ENCODE measurements at places on chromosomes 12 and 14.
A peak's percentile ranks its signal among the peaks of the same experiment; 100 is the strongest.

GRCh38 chr12:128818065-128819022 is 5.4 kb downstream of the SLC15A4 start:
- no peak for DNase-seq

DNA sequence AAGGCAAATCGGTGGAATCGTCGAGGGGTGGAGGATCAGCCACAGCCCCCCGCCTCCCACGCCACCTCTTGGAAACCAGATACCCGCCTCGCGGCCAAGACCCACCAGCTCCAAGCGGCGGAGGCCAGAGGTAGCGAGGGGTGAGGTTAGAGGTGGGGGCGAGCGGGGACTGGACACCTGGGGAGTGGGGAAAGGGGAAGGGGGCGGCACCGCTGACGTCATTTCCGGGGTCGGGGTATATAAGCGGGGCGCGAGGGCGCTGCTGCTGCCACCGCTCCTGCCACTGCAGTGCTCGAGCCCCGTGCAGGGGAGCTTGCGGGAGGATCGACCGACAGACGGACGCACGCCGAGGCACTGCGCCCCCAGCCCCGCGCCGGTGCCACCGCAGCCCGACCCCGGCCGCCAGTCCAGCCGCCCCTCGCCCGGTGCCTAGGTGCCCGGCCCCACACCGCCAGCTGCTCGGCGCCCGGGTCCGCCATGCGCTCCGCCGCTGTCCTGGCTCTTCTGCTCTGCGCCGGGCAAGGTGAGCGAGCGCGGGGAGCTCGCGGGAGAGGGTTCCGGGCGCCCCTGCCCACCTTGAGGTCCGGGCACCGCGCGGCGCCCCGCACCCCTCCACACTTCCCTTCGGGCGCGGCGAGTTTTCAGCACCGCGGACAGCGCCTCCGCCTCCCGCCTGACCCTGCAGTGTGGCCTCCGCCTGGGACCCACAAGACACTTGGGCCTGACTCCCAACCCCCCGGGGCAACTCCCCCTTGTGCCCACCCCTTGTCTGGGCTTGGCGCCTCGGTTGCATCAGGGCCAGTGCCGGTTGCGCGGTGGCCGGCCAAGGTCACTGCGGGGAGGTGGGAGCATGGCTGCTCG is at the start of gene CHGA:
Gene CHGA (plus strand): TSS at position 268 of the 861 bp plus-strand sequence. CDS start 210 bp downstream, at position 478.
- peak; percentile 5 for DNase-seq

DNA sequence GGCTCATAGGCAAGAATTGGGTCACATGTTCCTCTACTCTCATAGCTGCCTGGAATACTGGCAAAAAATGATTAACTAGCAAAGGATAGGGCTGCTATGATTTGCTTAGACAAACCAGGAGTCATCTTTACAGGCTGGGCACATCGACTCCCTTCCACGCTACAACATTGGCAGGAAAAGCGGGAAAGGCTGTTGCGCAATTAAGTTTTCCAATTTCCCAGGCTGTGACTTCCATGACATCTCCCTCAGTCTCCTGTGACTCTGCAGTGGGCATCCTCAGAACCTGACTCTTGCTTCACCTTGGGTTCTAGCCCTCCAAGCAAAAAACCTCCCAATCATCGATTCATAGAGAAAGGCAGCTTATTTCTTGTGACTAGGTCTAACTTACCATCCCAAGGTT is 184.5 kb upstream of the E2F7 start:
- no peak for DNase-seq

DNA sequence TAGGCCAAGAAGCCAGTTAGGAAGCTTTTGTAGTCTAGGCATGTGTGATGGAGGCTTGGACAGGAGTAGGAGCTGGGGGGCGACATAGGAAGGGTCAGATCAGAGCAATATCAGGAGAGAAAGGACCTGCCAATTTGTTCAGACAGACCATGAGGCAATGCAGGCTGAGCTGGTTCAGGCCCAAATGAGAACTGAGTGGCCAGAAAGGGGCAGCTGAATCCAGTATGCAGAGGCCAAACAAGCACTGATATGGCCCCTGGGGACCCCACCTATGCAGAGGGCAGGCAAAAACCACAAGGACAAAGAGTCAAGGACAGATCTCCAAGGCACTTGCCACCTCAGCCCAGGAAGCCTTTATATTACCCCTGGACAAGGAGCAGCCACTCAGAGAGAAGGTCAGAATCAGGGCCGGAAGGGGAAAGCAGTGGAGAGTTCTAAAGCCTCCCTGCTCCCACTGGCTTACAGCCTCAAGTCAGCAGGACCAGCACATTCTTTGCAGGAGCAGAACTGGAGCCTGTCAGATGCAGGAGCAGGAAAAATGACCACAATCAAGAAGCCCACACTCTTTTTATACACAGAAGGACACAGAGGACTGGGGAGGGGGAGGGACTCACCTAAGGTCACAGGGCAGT is 37.2 kb downstream of the CLMN start:
- DNase-seq = no peak

- DNase-seq = no peak
Observed at GRCh38 chr12:121871467-121871866, 12.8 kb upstream of the HPD start.

DNA sequence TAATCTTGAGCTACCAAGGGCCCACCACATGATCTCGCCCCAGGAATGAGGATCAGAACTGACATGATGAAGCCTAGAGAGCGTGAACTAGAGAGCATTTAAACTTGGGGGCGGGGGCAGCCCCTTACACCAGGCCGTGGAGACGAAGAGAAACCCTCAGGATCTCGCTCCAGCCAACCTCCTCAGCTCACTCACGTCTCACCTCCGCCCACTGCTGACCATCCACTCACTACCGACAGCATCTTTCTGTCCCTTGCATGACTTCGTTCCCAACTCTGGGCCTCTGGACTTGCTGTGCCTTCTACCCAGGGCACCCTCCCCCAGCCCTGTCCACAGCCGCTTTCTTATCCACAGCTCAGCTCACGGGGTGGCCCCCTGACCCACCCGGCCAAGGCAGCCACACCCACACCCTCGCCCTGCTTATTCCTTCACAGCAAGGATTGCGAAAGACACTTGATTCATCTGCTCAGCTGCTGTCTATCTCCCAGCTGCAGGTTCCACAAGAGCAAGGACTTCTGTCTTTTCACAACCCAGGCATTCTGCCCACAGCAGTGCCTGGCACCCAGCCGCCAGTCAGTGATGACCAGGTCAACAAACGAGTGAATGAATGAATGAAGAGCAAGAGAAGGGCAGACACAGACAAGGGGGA is 6.4 kb downstream of the STX2 start:
- no peak for DNase-seq

DNA sequence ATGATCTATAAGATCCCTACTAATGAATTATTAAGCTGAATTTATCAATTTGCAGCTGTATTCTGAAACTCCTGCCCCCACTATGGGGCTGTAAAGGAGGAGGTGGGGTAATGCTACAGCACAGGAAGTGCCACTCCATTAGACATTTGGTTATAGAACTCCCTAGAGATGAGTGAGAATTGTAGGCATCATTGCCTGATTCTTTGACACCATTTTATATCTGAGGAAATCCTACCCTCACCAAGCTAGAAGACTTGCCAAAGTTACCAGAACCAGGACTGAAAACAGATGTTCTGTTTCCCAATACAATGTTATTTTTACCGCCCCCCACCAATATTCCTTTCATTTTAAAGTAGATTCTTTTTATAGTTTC is 182.4 kb downstream of the EGLN3 start:
- no peak for DNase-seq

DNA sequence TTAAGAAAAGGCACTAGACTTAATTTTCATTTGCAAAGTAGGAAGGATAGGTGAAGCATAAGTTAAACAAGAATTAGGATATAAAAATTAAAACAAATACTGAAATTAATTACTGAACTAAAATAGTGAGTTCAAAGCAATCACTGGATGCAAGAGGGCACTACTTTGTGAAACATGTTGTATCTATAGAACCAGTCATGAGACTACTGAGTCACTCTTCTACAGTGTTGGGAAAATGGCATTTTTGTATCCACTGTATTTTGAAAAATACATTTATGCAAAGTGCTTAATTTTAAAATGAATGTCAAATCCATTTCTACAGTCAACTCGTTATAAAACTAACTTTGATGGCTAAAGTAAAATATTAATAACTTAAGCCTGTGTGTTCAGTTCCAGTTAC is 47.9 kb downstream of the SEL1L start:
- DNase-seq = no peak

- no peak for DNase-seq
Observed at GRCh38 chr14:74593241-74593953, 18.6 kb downstream of the LTBP2 start.

GRCh38 chr14:37202265-37202664 is 4.5 kb downstream of the MIPOL1 start:
- DNase-seq = no peak

DNA sequence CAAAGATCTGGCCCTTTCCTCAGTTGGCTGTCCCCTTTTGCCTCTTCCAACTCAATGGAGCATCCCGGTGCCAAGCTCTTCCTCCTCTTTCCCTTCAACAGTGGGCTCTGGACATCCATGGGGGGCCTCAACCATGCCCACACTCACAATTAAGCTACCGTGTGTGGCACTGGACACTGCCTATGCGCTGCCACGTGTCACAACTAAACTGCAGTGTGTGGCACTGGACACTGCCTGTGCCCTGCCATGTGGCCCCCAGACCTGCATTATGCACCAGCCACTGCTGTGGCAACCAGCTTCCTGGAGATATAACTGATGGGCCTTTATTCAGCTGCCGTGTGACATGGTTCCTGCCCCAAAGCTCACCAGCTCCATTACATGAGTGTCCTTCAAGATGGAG is 179.1 kb downstream of the KCNA5 start:
- DNase-seq = no peak

DNA sequence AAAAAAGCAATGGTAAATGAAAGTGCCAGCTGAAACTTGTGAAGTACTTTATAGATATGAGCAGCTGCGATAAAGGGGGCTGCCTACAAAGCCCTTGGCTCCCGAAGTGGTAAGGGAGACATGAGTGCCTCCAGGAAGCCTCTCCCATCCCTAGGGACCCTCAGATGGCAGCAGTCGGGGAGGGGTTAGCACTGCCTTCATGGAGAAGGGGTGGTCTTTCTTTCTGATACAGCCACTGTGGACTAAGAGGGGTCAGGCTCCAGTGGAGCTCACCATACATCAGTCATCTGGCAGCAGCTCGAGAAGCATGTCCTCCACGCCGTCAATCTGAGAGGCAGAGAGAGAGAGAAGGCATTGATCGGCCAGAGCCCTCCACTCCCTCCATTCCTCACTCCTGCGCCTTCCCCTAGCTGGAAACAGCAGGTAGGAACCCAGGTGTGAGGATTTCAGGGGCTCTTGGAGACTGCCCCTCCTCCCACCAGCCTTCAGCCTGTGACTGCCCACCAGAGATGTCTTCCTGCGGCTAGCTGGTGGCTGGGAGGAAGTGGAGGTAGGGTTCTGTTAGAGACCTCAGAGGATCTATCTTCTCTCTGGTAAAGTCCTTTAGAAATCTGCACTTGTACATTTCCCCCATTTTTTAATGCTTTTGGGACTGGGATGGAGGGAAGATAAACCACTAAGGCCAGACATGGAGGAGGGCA is 2.3 kb downstream of the TCL1A start:
- no peak for DNase-seq

GRCh38 chr14:43475757-43476156 is 1031.3 kb downstream of the FSCB start:
- no peak for DNase-seq

GRCh38 chr12:101794574-101794973 is 36.2 kb downstream of the GNPTAB start:
- DNase-seq = no peak

GRCh38 chr12:131904346-131904745 is 9.9 kb downstream of the ULK1 start:
- no peak for DNase-seq

DNA sequence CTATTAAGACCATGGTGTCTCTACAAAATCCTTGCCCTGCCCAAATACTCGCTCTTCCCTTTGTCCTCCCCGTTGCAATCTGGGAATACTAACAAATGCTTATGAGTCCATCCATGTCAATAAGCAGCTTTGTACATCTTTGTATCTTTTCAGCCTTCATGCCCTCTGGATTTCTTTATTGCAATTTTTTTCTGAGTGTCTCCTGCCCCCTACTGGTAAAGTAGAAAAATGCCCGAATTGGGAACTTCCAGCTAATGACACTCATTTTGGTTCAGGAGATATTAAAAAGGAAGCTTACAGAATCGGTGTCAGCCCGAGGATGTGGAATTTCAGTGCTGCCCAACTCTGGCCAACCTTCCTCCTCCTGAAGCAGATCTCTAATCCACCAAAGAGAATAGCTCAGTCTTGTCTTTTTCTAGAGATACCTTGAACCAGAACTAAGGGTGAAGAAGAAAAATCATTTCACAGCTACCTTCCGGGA is 46.0 kb downstream of the SH2B3 start:
- DNase-seq = no peak

GRCh38 chr14:50230701-50231474 is 490 bp downstream of the SOS2 start:
- peak; percentile 25 for DNase-seq

DNA sequence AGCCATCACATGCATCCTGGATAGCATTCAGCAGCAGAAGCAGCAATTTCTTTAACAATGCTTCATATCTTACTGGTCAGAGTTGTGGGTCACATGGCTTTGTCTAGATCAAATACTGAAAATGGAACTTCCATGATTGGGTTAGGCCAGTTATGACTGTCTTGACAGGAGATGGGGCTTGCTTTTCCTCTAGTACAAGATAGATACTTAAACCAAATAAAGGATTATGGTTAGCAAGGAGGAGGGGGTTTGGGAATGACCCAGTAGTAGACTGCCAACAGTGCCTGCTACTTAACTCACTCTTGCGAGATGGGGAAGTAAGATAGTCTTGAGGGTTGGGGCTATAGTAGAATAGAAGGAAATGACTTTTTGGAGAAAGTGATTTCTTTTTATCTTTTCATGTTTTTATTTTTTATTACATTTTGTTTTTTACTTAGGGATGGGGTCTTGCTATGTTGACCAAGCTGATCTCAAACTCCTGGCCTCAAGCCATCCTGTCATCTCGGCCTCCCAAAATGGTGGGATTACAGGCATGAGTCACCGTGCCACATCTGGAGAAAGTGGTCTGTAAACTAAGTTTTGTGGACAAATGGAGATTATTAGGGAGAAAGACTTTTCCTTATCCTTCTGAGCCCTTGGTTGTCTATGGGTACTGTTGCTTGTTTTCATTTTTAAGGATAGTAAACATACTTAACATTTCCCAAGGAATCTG is 37.6 kb downstream of the WNK1 start:
- no peak for DNase-seq

- DNase-seq = no peak
Observed at GRCh38 chr14:94439453-94440057, 13.0 kb downstream of the SERPINA11 start.

- DNase-seq = no peak
Observed at GRCh38 chr12:38776647-38777046, 128.7 kb downstream of the CPNE8 start.

GRCh38 chr12:127509066-127509778 is 757.7 kb upstream of the TMEM132C start:
- no peak for DNase-seq

DNA sequence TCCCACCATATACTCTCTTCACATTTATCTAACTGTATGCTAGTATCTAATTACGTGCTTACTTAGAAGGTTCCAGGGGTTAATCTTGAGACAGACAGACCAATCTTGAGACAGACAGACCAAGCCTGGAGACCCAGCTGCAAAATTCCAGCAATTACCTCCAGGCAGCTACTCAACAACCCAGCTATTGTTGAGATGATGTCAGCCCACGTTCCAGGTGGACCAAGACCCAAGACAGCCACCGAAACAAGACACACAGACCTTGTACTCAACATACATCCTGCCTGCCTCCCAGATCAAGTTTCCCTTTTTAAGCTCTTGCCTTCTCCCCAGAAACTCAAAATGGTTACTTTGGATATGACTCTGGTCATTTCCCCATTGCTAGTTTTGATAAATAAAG is 64.9 kb upstream of the VASH1 start:
- no peak for DNase-seq

GRCh38 chr12:42097971-42098370 is 46.7 kb downstream of the GXYLT1 start:
- DNase-seq = no peak

All from stimulated activated naive CD4-positive, alpha-beta T cell treated with Interleukin-2 at 50 U/mL for 16 hours (primary cell).